Placental pericyte (primary cell): ENCODE measurements at places on chromosomes 6 and 20. TPM values are rescaled to one million over a fixed set of nuclear protein-coding genes. Genes with fewer than 3 reads are reported as not detected.

PROCR gene
- 30.5 and 48.8 TPM in 2 replicates for total RNA-seq

LAMA2 gene
- total RNA-seq: 25.5 and 193 TPM in 2 replicates

TMC2 gene
- total RNA-seq: not detected in 2 replicates

CRISP2 gene
- not detected in 2 replicates for total RNA-seq

TP53TG5 gene
- total RNA-seq: not detected in 2 replicates

LRRN4 gene
- total RNA-seq: 0.22 and 0.29 TPM in 2 replicates

SPTLC3 gene
- total RNA-seq: 1.7 and 2.4 TPM in 2 replicates

STMND1 gene
- total RNA-seq: not detected in 2 replicates

TFAP2C gene
- total RNA-seq: 0.44 and 27.3 TPM in 2 replicates

TUBB1 gene
- total RNA-seq: not detected in 2 replicates

BPI gene
- not detected in 2 replicates for total RNA-seq
